Left colon (tissue), 2 donors: ENCODE measurements at places on chromosomes 13 and 19. TPM values are rescaled to one million over a fixed set of nuclear protein-coding genes. Genes with fewer than 3 reads are reported as not detected.

SOX21 gene
- not detected for total RNA-seq

ALOX5AP gene
- 7.6 TPM for total RNA-seq

GPR183 gene
- 2.5 TPM for total RNA-seq

MAN2B1 gene
- 116 TPM for total RNA-seq

COL5A3 gene
- total RNA-seq = 4.0 TPM

CAMSAP3 gene
- total RNA-seq = 52.4 TPM
